ENCODE measurements at places on chromosomes 4 and X. TPM values are rescaled to one million over a fixed set of nuclear protein-coding genes. Genes with fewer than 3 reads are reported as not detected.

TRAPPC11 gene
- 19.4 TPM for total RNA-seq

DCAF12L1 gene
- total RNA-seq, result not detected

DNA sequence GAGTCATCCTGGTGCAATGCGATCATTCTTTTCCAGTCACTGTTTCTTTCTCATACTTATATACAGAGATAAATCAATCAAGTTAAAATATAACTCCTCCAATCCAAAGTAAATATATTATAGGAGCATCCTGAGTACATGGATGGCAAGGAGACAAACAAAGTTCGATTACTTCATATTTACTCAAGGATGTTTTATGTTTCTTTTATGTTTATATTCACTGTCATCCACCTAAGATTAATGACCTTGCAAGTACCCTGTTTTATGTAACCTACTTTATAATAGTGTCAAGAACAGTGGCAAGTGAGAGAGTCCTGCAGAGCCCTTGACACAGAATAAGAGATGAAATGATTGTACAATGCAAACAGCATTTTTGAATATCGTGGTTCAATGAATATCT lies at the start of gene UGT2B11:
UGT2B11 (minus strand) TSS at position 33 of the 400 bp plus-strand sequence; CDS start at position 7, 26 bp downstream.
- no peak for DNase-seq
- H3K27me3 ChIP-seq, result no peaks in the 10 kb centered on the region
- H3K36me3 ChIP-seq, result no peaks in the 10 kb centered on the region
- H3K4me3 ChIP-seq, result no peak within 1 kb of the TSS
- H3K27ac ChIP-seq, result no peak within 1 kb of the TSS
- no peaks in the 10 kb centered on the region for H3K4me1 ChIP-seq

DNA sequence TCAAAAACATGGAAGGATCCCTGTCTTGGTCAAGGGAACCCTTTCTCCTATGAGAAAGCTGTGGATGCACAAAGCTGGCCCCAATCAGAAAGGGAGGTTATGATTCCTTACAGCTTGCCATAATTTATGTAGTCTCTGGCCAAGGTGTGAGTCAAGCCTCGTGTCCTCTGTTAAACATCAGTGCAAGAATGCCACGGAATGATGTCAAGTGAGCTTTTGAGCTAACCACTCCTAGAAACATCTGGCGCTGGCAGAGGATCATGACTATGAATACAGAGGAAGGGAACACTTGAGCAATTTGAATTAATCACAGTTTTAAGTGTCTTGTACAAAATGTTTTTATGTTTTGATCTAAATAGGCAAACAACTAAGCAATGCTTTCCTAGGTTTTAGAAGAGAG lies 51.5 kb upstream of the RAP2C start:
- no peaks in the 10 kb centered on the region for H3K4me1 ChIP-seq
- peak overlapping the region; percentile 43 for H3K27ac ChIP-seq
- no peaks in the 10 kb centered on the region for H3K36me3 ChIP-seq
- DNase-seq, result peak; percentile 49
- H3K4me3 ChIP-seq, result no peak overlapping the region

DNA sequence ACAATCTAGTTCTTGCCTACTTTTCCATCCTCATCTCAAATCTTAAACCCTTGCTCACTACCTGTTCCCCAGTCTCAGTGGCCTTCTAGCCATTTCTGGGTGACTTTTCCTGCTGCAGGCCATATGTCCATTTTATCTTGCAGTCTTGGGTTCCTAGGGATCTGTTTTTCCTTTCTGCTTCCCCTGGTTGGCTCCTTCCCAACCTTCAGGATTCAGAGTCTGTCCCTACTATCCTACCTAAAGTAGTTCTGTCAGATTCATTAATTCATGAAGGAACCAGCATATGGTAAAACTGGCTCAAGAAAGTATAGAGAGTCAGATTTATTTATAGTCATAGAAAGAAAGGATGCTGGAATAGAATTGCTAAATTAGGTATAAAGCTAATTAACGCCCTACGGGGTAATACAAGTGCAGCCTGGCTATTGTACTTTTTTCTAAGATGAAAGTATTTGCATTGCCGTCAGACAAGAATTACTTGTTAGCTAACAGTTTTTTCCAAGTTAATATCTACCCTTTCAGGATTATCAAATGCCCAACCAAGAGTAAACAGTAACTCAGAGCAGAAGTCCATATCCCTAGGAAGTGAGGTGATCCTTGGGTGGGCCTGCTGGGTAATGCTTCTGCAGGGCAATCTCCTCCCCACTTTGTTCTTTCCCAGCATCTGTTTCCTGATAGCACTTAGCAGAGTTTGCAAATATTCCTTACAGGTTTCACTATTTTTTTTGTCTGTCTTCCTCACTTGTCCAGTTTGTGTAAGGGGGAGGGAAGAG lies 63.6 kb downstream of the REPS2 start:
- no peaks in the 10 kb centered on the region for H3K27me3 ChIP-seq
- DNase-seq, result no peak
- no peak overlapping the region for H3K27ac ChIP-seq
- no peak overlapping the region for H3K4me3 ChIP-seq
- no peaks in the 10 kb centered on the region for H3K4me1 ChIP-seq

- no peaks in the 10 kb centered on the region for H3K36me3 ChIP-seq
- H3K4me1 ChIP-seq, result no peaks in the 10 kb centered on the region
- no peak overlapping the region for H3K4me3 ChIP-seq
- H3K27me3 ChIP-seq, result no peaks in the 10 kb centered on the region
- no peak for DNase-seq
- H3K27ac ChIP-seq, result no peak overlapping the region
Observed at GRCh38 chr4:2103127-2103842, 44.2 kb downstream of the NAT8L start.

DNA sequence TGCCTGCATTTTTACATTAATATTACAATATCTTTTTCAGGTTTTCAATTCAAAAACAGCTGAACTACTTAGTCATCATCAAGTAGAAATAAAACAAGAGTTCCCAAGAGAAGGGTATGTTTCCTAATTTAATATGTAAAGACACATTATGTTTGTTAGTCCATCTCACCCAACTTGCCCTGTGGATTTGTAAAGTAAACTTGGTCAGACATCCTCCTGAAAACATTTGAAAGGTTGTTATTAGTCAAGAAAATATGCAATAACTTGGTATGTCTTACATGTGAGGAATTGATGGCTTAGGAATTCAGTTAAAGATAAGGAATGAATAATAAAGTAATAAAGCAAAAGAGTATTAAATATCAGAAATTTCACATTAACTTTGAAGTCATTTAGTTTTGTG lies 12.2 kb downstream of the GK start:
- H3K27me3 ChIP-seq, result no peaks in the 10 kb centered on the region
- H3K4me1 ChIP-seq, result no peaks in the 10 kb centered on the region
- no peak for DNase-seq
- H3K27ac ChIP-seq, result no peak overlapping the region
- no peak overlapping the region for H3K4me3 ChIP-seq

- H3K4me1 ChIP-seq, result no peaks in the 10 kb centered on the region
- H3K4me3 ChIP-seq, result no peak overlapping the region
- H3K36me3 ChIP-seq, result peaks cover 2% of the 10 kb centered on the region
- no peak for DNase-seq
Observed at GRCh38 chr4:2743518-2744445, 12.4 kb downstream of the TNIP2 start.

DNA sequence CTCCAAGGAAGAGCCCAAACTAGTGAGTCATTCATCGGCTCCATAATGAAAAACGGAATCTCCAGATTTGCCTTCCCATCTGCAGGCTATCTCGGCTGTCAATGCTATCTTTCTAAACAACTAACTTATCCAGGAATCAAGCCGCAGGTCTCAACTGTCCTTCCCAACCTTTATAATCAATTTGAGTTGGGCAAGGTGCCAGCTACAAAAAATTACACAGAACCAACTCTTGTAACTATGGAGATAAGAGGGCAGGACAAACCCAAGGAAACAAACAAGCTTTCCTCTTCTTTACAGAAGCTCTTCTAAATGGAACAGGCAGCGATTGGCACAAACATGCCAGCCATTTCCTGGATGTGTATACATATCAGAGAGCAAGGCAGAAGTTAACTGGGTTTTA lies 61.2 kb upstream of the RAI2 start:
- no peak overlapping the region for H3K27ac ChIP-seq
- H3K27me3 ChIP-seq, result no peaks in the 10 kb centered on the region
- H3K36me3 ChIP-seq, result no peaks in the 10 kb centered on the region
- no peak for DNase-seq

DNA sequence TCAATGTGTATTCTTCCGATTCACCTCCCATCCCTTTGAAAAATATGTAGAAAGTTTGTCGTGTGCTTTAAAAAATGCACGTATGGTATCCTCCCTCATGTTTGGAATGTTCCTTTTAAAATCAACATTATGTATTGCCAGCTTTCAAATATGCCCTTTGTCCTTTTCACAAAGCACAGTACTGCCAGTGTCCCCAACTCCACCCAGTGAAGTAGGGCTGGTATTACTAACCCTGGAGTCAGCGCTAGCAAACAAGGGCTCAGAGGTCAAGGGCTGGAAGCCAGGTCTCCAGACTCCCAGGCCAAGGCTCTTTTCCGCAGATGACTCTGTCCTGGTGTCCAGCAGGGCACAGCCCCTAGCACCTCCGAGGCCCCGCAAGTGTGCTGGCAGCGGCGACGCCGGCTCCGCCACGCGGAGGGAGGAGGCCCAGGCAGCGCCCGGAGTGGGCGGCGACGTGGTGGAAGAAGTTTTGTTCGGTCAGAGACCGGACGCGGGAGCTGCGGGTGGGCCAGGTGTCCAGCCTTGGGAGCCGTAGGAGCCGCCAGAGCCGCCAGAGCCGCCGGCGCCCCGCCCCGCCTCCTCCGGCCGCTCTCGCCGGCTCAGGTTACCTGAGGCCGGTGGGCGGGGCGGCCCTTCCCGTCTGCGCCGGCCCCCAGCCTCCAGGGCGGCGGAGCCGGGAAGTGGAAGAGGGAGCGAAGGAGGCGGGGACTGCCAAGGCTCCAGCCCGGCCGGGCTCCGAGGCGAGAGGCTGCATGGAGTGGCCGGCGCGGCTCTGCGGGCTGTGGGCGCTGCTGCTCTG lies at the start of gene IL13RA1:
IL13RA1 (plus strand) TSS at position 720 of the 799 bp plus-strand sequence; CDS start at position 753, 33 bp downstream.
- H3K27me3 ChIP-seq, result no peaks in the 10 kb centered on the region
- peaks cover 15% of the 10 kb centered on the region for H3K4me1 ChIP-seq
- no peaks in the 10 kb centered on the region for H3K36me3 ChIP-seq
- DNase-seq, result peak; percentile 81
- peak within 1 kb of the TSS; percentile 95 for H3K27ac ChIP-seq
- H3K4me3 ChIP-seq, result peak within 1 kb of the TSS; percentile 66

Measured in gastrocnemius medialis (tissue), 4 donors.